NCI-H1105 (cell line): ENCODE measurements at places on chromosomes 3 and 15.

- no peak for DNase-seq
These were observed 76.2 kb upstream of the ADAMTS9 start for GRCh38 chr3:64763980-64764379.

GRCh38 chr3:182726258-182727142 is 66.8 kb upstream of the ATP11B start:
- no peak for DNase-seq

GRCh38 chr3:101861212-101861788 is 12.0 kb downstream of the NFKBIZ start:
- DNase-seq: no peak

- DNase-seq: no peak
These were observed 835.3 kb upstream of the CFAP20DC start for GRCh38 chr3:59885101-59885500.

GRCh38 chr3:168707900-168708299 is 612.2 kb upstream of the GOLIM4 start:
- DNase-seq: no peak

GRCh38 chr15:42107473-42107872 is 13.1 kb upstream of the PLA2G4D start:
- peak; percentile 68 for DNase-seq

DNA sequence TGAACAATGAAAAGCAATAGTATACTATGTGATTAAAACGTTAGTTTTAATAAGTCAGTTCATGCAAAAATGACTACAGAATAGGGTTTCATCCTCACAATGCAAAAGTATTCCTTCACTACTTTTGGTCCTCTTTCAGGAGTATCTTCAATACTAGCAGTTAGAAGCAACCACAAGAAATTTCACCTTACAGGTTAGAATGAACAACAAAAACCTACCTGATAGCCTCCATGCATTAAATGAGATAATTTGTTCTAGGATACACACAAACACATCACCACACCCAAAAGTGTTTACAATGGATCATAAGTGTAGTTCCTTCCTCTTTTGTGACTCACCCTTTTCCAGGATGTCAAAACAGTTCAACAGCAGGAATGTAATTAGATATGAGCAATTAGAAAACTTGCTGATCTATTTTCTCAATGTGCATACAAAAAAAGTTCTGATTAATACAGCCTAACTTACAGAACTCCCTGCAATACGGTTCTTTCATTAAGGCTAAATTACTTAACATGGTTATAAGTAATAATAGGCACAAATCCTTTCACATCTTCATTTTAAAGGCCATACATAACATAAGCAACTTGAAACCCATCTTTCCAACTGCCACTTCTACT is 21.6 kb downstream of the UACA start:
- no peak for DNase-seq

DNA sequence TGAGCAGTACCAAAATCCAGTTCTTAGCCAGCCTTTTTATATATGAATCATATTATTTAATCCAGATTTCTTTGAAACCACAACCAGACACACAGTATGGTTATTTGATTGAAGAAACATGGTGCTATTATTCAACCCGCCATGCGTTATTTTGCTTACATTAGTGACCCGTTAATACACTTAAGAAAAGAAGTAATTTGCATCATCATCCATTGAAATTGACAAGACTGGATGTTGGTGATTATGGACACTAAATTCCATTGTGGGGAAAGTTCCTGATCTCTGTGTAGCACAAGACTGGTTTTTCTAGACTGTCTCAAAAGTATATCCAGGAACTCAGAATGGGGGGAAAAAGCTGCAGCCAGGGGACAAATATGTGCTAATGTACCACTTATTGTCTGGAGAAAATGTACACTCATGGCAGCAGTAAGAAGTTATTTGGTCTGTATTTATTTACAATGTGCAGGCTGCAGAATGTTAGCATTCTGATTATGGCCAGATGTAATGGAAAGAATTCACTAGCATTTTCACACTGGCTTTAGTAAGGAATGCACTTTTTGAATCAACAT is 80.3 kb downstream of the FILIP1L start:
- no peak for DNase-seq

DNA sequence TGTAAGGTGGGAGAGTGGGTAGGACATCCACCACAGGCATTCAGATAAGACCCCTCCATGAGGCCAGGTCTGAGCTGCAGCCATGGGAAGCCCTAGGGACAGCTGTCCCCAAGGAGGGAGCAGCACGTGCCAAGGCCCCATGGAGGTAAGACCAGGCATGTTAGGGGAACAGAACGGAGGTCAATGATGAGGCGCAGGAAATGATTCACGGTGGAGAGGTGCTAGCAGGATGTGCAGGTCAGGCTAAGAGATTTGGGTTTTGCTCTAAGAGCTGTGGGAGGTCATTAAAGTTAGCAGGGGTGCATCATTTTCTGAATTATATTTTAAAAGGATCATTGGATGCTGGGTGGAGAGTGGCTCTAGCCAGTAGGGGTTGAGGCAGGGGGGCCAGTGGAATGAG is 66.4 kb upstream of the SNRPA1 start:
- no peak for DNase-seq

GRCh38 chr3:194585880-194586281 is 47.3 kb downstream of the TMEM44 start:
- no peak for DNase-seq

GRCh38 chr3:4882548-4882947 is 96.7 kb upstream of the BHLHE40 start:
- no peak for DNase-seq

DNA sequence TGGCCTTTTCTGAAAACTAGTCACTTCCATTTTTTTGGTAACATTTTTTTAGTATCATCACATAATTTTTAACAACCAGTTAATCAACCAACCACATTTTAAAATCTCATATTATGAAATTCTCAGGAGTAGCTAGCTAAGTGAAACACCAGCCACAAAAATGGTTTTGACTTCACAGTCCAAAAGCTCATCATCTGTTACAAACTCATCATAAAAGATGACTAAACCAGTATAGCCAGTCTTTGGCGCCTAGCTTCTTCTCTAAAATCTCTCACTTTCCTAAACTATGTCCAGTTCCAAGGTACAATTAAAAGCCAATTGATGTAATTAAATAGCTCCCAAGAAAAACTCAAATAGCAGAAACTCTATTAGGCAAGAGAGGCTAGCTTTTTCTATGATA is 88.2 kb upstream of the ZNF385D start:
- no peak for DNase-seq

DNA sequence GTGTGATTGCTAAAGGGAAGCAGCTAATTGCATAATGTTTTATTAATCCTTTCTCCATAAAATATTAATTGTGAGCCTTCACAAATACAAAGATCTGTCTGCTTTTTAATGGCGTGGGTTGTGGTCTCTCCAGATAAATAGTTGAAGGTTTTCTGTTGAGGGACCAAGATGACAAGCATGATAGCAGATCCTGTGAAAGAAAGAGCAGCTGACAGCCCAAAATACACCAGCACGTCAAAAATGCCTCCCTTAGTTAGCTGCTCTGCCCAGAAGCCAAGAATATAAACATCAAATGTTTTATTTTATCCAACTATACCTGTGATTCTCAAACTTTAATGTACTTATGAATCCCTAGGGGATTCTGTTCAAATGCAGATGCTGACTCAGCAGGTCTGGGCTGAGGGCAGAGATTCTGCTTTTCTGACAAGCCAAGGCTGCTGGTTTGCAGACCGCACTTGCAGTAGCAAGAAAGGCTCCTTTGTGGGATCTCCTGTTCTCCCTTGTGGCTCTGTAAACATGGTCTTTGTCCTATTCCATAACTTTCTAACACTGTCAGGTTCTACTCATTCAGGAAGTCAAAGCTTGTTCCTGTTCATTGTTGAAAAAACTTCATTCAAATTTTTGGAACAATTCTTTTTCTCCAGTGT is 119.1 kb upstream of the SLC25A36 start:
- no peak for DNase-seq

- no peak for DNase-seq
These were observed 4.8 kb downstream of the GASK1A start for GRCh38 chr3:42983927-42984326.

GRCh38 chr3:123498761-123499160 is 49.9 kb upstream of the ADCY5 start:
- no peak for DNase-seq
